ENCODE measurements at places on chromosomes 6 and 20.

GRCh38 chr6:161922631-161923119 lies 648.8 kb upstream of the AGPAT4 start:
- DNase-seq, result peak; percentile 72

DNA sequence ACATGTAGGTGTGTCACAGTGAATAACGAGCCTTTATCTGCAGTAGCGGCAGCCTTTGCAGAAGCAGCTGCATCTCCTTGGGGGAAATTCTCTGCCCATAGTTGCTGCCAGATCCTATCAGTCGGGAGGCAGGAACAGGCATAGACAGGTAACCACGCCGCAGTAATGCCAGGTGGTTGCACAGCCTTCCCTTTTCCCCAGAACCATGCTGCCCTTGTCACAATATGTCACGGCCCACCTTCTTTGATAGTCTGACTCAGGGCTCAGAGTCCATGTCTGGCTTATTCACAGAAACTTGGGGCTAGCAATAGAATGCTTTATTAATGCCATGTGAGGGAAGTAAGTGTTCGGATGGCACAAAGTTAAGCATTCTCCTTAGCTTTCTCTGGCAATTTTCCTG lies 76.6 kb downstream of the F13A1 start:
- DNase-seq, result no peak

DNA sequence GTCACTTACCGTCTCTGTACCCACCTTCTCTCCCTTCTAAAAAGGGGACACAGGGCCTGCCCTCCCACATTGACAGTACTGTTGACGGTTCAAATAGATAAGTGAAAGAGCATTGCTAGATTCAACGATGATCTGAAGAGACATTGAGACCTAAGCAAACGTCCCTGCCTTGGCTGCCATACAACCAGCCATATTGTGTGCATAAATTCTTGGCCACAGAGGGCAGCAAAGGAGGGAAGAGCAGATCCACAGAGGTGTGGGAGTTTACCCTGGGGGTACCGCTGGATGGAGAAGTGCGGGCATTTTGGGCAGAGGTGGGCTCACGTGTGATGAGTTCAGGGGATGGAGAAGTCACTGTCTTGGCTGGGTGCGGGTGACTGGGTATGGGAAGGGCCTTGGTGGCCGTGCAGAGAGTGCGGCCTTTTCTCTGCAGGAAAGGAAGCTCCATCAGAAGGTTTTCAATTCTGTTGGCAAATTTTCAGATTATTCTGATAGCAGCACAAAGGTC lies 85.6 kb downstream of the POPDC3 start:
- DNase-seq, result no peak

DNA sequence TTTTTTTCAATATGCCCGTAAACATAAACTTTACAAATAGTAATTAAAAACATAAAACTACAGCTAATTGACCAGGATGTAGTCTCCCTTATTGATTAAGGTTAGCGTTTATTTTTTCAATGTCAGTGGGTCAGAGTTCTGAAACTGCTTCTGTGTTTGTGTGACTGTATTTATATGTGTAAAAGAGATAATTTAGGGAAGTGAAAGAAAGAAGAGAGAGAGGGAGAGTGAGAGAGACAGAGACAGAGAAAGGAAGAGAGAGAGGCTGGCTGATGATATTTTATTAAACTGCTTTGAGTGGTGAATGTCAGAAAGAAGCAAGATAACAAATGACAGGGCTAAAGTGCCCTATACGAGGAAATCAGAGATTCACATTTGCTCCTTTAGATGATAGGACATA lies 266.1 kb upstream of the PTCHD4 start:
- no peak for DNase-seq

DNA sequence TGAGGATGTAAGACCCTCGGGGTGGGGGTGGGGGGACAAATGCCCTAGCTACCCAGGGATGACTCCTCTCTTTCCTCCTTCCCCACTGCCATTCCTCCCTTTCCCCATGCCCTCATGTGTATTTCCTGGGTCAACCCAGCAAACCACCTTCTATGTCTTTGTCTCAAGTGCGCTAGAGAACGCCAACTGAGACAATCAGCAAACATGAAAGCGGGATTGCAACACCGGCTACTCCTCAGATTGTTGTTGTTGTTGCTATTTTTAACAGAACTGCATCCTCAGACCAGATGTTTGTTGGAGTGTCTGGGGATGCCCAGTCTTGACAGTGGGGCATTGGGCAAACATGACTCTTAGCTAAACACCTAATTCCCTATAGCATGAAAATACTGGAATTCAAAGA lies 39.3 kb upstream of the HIVEP1 start:
- no peak for DNase-seq

DNA sequence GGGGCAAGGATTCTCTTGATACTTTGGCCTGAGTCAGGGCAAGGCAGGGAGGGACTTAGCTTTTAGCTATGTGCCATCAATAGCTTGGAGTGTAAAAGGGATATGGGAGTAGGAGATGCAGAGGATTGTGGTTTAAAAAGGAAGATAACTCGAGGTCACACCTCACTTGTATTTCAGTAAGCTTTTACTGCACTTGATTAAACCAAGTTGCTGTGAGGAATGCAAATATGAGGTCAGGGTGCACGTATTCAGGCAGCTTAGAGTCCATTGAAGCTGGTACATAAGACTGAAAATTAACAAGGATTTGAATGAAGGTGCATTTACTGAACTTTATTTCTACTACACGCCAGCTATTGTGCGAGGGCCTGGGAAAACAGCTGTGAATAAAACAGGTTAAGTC lies 32.1 kb downstream of the DSTN start:
- DNase-seq, result no peak

DNA sequence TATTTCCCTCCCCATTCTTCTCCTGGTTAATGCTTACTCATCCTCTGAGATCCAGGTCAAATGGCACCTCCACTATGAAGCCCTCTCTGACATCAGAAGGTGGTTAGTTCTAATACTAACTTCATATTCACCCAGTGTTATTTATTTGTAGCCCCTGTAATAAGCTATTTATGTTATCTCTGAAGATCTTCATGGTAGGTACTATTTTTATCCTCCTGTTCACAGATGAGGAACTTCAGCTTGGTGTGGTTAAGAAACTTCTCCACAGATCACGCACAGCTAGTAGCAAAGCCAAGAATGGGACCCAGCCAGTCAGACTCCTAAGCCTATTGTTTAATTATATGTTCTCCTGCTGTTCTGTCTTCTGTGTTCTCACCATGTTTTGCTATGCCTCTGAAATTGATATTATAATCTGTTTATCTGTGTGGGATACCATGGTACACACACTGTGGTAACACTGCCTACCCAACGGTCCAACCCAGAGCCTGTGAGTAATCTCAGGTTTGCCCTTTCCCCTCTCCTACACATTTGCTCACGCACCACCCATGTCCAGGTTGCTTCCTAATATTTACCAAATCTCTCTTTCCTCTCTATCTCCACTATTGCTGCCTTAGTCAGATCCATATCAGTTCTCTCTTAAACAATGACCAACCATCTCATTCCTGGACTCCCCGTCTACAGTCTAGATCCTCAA lies 98.4 kb downstream of the IPCEF1 start:
- DNase-seq, result no peak

- no peak for DNase-seq
Observed at GRCh38 chr6:134379599-134379998, 61.7 kb upstream of the SGK1 start.

DNA sequence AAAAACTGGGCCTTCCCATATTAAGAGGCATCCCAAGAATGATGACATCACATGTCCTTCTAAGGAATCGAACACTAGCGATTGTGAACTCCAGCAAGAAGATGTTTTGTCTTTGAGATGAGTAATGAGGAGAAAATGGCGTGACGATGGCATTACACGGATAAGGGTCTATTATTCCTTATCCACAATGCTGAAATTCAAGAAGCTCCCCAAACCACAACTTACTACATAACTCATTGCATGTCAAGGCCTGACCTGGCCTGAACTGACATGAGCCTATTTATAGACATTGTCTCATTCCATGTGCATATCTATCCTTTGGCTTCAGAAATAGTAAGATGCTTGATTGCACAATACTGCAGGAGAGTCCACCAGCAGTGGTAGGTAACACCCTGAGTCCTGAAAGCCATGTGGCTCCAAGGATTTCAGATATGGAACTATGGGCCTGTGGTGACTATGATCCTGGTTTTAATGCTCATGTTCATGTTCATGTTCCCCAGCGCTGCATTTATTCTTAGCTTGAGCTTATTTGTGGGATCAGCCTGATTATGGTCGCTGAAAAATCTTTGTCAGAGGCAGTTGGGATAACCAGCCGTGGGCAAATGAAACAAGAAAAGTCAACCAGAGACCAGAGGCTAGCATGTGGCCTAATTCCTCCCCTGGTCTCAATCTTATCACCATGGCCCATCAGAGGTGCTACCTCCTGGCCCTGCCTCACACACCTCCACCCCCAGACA lies 183.2 kb upstream of the JARID2 start:
- peak; percentile 91 for DNase-seq

GRCh38 chr6:81557811-81558210 lies 194.7 kb downstream of the TENT5A start:
- no peak for DNase-seq

DNA sequence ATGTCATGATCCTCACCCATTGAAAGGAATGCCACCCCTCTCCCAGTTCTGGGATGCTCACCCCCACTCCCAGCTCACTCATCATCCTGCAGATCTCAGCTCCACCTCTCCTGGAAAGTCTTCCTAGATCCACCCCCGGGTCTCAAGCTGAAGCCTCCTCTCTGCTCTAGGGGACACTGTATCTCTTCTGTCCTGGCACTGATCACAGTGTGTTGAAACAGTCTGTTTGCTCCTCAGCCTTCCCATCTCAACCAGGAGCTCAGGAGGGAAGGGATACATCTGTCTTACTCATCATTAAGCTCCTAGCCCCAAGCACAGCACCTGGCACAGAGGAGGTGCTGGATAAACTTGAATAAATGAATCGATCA lies 80.1 kb downstream of the MRPL14 start:
- DNase-seq, result no peak

GRCh38 chr6:137165375-137166246 lies 7.8 kb downstream of the IL22RA2 start:
- no peak for DNase-seq

DNA sequence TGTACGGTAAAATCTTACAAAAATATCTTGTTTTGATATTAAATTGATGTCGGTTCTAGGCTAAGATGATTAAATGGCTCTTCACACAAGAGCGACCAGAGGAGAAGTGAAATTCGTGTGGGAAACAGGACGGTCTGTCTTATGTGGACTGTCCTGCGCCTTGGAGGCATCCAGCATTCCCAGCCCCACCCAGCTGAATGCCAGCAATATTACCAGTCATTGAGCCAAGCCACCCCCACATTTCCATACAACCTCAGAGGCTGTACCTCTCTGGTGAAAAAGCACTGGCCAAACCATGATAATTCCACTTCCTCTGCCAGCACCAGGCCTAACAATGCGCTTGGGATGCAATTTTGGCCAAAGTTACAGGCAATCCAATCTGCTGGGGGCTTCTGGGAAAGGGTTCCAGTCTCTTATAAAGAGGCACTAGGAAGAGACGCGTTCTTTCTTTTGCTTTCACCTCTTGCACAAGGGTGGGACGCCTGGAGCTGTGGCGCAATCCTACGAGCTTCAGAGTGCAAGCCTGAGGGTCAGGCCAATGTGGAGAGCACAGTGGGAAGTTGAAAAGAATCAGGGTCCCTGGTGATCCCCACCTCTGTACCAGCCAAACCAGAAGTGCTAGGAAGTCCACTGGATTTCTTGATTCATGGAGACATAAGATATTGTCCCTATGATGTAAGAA lies 213.1 kb downstream of the PREX1 start:
- DNase-seq, result no peak

- no peak for DNase-seq
Observed at GRCh38 chr6:163842467-163842866, 427.9 kb downstream of the QKI start.

Data from fibroblast of skin of right biceps (primary cell).